ENCODE measurements at places on chromosomes 11 and 22.
A peak's percentile ranks its signal among the peaks of the same experiment; 100 is the strongest.

GRCh38 chr11:100760744-100761143 lies 73.7 kb downstream of the ARHGAP42 start:
- DNase-seq: no peak

DNA sequence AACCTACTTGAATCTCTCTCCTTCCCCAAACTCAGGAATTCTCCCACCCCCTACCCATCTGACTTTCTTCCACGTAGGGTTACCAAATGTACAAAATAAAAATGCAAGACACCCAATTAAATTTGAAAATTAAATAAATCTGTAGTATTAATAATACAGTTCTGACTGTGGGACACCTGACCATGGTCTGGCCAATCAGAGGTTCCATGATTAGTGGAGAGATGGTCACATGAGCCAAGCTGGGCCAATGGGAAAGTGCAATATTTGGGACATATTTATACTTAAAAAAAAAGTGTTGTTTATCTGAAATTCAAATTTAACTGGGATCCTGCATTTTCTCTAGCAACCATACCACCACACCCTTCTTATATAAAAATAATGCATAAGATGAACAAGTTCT lies 29.8 kb upstream of the ASPHD2 start:
- DNase-seq: no peak

- no peak for DNase-seq
Measured at GRCh38 chr11:106468086-106468485, 390.6 kb downstream of the AASDHPPT start.

DNA sequence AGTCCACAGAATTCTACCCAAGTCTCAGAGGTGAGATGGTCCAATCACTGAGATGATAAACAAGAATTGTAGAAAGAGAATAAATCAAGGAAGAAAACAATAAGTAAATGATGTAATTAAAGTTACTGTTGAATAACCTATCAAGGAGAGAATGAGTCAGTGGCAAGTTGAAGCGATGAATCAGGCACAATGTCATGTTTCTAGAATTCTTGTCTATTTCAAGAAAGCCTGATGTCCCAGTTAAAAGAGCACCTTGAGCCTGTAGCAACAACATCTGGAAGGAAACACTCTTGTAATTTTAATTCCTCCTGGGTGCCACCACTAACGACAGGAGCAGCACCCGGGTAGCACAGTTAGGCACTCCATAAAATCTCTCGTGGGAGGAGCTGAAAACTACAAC lies 67.9 kb upstream of the SLC35C1 start:
- DNase-seq: no peak

GRCh38 chr11:43164831-43165230 lies 147.0 kb upstream of the API5 start:
- DNase-seq: no peak

DNA sequence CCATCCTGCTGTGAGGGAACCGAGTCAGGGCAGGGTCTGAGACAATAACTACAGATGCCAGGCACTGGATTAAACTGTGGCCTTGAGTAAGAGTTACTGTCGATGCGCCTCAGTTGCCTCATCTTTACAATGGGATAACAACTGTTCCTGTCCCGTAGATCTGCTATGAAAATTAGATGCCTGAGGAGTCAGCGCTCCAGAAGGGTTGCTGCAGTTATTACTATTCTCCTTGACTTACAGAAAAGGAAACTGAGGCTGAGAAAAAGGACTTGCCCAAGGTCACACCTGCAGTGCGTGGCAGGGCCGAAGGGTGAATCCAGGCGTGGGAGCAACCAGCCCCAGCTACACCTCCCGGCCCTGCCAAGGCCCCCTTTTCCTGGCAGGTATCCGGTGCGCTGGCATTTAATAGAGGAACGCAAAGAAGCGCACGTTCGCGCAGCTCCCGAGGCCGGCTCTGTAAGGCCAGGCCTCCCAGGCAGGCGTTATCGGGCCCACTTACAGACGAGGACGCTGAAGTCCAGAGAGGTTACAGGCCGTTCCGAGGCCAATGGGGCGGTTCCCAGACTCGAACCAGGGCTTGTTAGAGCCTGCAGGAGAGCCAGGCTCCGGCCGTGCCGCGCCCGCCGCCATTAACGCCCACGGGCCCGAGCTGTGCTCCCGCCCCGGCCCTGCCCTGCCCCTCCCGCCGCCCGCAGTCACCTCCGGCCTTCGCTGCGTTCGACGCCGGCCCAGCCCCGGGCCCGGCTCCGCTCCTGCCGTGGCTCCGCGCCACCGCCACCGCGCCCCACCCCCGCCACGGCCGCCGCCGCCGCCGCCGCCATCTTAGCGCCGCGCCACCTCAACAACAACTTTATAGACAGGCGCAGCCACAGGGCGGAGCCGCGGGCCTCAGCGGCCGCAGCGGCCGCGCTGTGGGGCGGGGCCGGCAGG lies at the start of gene C11orf68:
Gene C11orf68, minus strand, starts transcription at position 852 of the 930 bp plus-strand sequence. Its CDS starts 31 bp downstream, at position 821.
- no peak for DNase-seq

DNA sequence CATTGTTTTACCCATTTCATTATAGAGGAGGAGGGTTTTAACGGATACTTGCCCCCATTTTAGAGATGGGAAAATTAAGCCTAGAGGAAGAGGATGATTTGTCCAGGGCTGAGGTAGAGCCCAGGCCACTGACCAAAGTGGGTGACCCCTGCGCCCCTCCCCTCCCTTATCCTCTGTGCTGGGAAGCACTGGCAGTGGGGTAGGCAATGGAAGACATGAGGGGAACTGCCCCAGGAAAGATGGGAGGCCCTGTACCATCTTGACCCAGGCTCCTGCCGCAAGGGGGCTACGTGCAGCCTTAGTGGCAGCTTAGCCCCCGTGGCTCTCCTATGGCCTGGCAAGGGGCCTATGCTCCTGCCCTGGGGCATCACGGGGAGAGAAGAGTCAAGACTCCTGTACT lies 76.4 kb upstream of the MYOD1 start:
- DNase-seq: no peak

DNA sequence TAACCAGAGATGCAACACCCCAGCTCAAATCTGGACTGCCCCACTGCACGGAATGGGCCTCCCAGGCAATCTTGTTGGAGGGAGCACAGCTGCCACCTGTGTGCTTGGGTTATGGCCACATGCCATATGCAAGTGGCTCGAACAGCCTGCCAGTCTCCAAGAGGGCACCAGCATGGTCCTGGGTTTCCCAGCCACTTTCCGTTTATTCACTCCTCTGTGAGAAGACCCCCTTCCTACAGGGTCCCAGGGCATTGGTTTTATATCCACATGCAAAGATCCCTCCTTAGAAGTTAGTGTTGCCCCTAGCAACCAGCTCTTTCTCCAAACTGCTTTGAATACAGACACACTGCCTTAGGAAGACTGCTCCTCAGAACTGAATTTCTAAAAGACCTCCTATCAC lies 487.8 kb downstream of the BUD13 start:
- DNase-seq: no peak

- DNase-seq: no peak
Measured at GRCh38 chr11:59426361-59427067, at the start of gene OR5A2. Gene OR5A2, minus strand, starts transcription at chr11:59426413. Its CDS starts 3,460 bp downstream, at chr11:59422953.

- DNase-seq: no peak
Measured at GRCh38 chr11:88535916-88536547, 198.5 kb upstream of the CTSC start.

GRCh38 chr11:92753161-92753560 lies 216.3 kb upstream of the MTNR1B start:
- DNase-seq: no peak

DNA sequence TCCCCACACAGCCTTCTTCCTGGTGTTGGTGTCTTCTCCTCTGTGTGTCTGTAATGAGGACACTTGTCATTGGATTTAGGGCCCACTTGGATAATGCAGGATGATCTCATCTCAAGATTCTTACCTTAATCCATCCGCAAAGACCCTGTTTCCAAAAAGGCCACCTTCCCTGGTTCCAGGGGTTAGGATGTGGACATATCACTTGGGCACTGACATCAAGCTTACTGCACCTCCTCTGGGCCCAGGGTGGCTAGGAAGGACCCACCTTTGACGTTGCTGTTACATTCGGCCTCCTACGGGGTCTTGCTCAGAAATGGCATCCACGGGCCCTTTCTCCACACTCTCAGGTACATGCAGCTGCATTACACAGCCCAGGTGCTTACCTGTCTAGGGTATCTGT lies 535.9 kb downstream of the BRD1 start:
- no peak for DNase-seq

GRCh38 chr11:8754241-8754640 lies 71.6 kb downstream of the RPL27A start:
- no peak for DNase-seq

GRCh38 chr22:16963189-16963945 lies 44.7 kb downstream of the GAB4 start:
- no peak for DNase-seq

DNA sequence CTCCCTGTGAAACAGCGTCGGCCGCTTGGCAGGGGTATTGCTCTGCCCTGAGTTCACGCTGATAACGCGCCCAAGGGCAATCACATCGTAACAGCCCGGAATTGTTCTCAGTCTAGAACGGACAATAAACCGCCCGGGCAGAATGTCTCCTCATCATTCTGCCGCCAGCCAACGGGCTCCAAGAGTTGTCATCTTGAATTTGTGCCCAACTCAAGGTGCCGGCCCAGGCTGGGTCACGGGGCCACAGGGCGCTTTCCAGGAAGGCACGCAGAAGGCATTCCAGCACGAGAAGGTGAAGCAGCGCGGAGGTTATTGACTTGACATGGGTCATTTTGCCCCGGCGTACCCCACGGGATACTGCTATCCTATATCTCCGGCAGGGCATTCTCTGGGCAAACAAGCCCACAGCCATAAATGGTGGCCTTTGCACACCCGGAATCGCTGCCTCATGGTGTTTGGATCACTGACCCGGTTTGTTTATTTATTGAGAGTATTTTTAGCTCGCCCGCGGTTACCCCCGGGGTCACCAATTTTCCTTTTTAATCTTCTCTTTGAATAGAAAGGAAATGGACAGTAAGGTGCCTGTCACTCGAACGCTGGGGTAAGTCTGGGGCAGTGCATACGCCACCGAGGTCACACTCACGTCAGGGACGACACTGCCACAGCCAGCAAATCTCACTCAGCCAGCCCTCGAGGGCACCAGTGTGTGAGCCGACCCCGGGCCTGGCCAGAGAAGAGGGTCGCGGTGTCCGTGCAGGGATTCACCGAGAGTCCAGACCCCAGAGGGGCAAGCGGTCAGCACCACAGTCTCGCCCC lies 72.4 kb upstream of the FGF3 start:
- DNase-seq: no peak

DNA sequence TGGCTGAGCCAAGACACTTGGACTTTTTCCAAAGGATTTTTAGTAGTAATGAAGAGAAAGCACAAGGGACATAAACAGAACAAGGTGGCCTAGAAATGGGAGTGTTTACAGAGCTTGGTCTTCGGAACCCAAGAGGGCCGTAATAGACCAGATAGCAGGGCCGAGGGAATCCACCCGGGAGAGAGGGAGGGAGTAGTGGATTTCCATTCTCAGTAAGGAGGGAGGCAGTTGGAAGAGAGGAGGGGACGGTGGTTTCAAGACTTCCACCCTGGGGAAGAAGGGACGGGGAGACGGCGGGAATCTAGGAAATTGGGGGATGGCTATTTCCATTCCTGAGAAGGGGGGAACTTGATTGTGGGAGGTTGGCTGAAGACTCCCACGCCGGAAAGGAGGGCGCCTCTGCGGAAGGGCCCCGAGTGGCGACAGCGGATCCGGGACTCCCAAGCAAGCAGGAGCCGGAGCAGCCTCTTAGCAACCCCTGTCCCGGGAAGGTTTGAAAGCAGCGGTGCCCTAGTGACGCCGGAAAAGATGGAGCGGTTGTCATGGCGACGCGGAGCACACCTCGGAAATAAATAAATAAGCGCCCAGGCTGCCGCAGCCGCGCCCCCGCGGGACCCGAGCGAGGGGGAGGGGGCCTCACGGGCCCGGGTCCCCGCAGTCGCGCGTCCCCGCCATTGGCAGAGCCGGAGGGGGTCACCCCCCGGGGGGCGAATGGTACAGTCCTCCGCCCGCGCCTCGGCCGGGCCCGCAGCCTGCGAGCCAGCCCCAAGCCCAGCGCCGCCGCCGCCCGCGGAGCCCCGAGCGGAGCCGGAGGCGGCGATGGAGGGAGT lies 31.6 kb downstream of the EIF3F start:
- DNase-seq: peak; percentile 71

DNA sequence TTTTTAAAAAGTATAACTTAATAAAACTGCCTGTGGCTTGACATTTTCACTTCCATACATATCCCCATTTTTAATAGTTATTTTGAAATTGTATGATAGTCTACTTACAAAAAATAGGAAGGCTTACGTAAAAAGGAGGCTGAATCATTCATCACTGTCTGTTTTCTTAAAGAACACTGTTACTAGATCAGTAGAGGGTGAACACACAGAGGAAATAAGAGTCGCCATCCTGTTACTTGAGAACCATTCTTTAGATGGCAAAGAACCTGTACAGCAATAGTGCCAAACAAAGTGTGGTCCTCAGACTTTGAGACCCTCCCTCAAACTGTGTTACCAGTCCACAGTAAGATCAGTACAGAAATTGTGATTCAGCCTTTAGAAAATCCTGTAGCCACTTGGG lies 180.7 kb downstream of the PGR start:
- DNase-seq: no peak

DNA sequence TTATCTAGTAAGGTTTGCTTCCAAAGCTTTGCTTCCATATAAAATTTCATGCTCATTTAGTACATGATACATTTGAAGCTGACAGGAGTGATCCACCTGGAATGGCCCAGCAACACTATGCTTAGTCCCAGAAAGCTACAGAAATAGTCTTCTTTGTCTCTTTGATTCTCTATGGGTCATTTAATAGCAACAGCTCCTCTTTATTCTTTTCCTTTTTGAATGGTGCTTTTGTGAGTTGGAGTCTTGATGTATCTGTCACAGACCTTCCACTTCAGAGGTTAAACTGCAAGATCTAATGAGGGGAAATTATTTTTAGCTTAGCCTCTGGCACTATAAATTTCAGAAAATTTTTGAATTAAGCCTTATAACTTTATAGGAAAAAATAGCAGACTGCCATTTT lies 509.5 kb downstream of the KCNA4 start:
- no peak for DNase-seq

DNA sequence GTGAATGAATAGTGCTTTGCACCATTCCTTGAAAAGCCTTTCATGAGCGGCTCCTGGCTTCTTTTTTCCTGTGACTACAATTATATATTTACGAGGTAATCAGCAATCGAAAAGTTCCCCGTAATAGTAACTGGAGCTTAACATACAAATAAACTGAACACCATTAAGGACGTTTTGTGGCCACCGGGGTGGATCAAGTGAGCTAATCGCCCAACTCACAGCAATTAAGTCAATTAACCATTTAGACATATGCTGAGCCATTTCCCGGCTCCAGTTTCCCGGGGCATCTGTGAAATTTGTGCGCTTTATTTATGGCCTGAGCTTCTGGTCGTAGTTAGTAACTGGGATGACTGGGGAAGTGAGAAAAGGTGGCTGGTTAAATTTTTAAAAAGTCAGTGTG lies 465.2 kb downstream of the MIAT start:
- no peak for DNase-seq

- DNase-seq: no peak
Measured at GRCh38 chr11:33698921-33699320, 1.7 kb downstream of the C11orf91 start.

GRCh38 chr22:46894081-46894671 lies 131.7 kb downstream of the TBC1D22A start:
- no peak for DNase-seq

- peak; percentile 45 for DNase-seq
Measured at GRCh38 chr11:102390667-102391465, 43.9 kb downstream of the BIRC2 start.
